ENCODE measurements at places on chromosomes 1 and 21.

GRCh38 chr1:63063367-63063766 is 259.0 kb upstream of the FOXD3 start:
- no peak for DNase-seq

DNA sequence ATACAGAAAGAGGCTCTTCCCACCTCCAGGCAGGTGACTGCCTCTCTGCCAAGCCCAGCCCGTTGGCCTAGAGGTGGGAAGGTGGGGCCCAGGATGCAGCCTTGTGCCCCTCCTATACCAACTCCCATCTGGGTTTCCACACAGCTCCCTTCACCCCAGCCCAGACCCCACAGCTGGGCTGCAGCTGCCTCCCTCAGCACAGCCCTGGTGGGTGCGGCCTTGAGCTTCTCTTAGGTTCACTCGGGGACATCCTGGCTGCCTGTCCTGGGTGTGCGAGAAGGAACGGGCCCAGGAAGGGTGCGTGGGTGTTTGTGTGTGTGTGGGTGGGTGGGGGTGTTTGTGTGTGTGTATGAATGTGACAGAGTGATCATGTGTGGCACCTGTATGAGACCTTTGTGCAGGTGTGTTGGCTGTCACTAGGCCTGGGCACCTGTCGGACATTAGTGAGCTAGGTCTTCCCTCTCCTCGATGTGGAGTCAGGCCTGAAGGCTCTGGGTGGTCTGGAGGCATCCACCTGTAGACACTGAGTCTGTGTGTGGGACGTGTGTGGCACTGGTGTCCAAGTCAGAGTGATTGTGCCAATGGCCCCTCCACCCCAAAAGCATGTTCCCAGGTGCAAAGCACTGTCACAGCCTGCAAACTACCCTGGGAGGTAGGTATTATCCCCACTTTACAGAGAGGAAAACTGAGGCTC is 30.7 kb downstream of the FOXO6 start:
- no peak for DNase-seq

- no peak for DNase-seq
These were observed 46.0 kb upstream of the WARS2 start for GRCh38 chr1:119186471-119186870.

DNA sequence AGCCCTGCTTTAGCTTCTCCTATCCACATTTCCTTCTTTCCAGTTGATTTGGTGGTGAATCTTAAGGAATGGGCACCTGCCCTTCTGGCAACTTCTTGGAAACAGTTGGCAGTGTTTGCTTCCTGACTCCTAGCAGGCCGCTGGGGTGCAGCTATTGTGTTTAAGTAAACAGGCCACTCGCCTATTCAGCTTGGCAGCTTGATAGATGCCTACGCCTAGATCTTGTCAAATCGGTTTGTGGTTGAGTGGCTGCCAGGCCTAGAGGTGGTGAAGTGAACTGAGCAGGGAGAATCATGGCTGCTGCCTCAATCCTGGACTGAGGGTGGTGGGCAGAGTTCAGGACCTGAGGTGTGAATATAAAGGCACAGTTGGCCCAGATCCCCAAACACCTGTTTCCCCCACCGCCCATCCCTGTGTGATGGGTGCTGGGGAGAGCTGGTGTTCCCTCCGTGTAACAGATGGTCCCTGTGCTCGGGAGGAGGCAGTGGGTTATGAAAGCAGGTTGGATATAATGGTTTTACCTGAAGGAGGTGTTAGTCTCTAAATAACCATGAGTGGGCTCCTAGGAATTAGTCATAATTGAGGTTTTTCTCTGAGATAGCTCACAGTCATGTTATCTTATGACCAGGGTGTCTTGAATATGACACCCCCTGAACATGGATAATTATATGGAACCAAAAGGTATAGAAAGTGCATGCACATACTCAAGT is 940 bp upstream of the PLA2G2C start:
- peak; percentile 65 for DNase-seq

DNA sequence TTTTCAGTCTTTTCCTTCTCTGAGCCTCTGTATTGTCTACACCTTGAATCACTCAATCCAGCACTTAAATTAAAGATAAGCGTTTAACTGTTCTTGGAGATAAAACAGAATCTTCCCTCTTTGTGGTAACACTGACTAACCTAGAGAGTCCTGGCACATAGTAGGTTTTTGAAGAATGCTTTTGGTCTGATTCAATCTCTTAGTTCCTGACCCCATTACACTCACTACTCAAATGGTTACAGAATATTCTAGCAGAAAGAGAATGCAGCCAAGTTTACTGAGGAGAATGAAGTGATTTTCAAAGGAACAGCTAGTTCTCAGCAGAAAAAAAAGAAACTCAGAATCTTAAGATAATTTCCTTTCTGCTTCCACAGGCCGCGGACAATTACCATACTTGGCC is 309.2 kb upstream of the PRMT6 start:
- no peak for DNase-seq

DNA sequence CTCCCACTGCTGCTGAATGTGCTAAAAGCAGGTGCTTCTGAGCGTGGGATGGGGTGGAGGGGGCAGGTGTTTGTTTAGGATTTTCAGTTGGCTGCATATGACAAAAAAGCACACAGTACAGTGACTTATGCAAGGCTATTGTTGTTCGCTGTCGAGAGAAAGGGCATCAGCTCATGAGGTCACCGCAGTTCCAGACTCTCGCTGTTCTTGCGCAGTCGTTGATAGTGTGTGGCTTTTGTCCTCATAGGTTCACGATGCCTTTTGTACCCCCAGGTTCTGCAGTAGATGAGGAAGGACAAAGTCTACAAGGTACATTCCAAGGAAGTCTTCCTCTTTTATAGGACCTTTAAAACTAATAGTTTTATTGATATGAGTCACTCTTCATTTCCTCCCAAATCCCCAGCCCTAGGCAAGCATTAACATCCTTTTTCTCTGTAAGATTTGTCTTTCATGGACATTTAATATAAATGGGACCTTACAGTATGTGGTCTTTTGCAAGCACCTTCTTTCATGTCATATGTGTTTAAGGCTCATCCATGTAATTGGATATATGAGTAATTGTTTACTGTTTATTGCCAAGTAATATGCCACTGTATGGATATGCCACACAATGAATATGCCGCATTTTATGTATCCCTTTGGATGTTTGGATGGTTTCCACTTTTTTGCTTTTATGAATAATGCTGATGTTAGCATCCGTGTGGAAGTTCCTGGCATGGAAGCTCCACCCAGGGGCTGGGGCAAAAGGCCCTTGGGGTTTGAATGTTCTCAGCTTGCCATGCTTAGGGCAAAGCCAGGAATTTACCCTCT is 14.5 kb upstream of the NLRP3 start:
- no peak for DNase-seq

DNA sequence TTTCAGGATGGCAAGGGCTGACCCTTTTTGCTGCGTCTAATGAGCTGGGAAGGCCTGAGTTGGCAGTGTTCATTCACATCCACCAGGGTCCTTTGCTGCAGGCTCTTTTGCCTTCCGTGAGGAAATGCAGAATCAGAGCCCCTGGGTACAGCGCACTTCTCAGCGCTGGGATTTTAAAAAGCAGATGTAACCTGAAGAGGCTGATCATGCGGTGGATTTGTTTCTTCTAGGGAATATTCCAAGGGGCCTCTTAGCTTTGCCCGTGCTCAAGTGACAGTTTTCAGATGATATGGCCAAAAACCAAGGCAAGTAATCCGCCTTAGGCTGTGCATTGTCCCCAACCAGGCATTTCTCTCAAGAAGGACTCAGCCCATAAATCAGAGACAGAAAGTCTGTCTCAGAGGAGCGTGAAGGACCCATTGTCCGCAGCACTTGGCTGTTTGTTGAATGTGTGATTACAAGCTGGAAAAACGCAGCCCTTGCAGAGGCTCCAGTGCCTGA is 237.6 kb downstream of the PTPRC start:
- no peak for DNase-seq

DNA sequence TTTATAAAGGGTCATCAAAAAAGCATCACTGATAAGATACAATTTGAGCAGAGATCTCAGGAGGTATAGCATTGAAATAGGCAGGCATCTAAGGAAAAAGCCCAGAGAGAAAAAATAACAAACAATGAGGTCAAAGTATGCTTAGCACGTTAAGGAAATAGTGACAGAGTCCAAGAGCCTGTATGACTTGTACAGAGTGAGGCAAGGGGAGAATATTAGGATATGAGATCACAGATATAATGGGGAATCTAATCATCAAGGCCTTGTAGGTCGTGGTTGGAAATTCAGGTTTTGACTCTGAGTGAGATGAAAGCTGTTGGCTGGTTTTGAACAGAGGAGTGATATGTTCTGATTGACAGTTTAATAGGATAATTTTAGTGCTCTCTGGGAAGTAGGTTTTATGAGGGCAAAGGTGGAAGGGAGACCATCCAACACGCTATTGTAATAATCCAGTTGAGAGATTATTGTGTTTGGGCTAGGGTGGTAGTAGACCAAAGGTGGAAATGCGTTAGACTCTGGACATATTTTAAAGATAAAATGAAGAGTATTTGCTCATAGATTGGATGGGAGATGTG is 644.6 kb upstream of the TMPRSS15 start:
- no peak for DNase-seq

DNA sequence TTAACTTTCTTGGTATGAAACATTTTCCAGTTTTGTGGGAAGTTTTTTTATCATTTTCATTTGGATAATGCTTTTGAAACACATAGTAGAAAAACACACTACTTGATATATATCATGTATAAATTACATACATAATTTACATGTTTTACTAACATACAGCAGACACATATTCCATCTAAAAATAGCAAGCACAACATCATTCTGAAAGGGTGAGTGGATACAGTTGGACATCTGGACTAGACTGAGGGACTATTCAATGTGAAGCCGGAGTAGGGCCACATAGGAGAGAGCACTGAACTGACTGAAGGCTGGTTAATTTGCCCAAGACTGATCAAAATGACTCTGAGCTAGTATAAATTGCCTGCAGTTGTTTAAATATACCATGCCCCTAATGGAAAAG is 11.7 kb downstream of the CDKN2C start:
- DNase-seq: no peak

GRCh38 chr1:207954104-207954503 is 43.2 kb upstream of the CD34 start:
- no peak for DNase-seq

- DNase-seq: no peak
These were observed 16.4 kb upstream of the TSPEAR start for GRCh38 chr21:44727757-44728156.

DNA sequence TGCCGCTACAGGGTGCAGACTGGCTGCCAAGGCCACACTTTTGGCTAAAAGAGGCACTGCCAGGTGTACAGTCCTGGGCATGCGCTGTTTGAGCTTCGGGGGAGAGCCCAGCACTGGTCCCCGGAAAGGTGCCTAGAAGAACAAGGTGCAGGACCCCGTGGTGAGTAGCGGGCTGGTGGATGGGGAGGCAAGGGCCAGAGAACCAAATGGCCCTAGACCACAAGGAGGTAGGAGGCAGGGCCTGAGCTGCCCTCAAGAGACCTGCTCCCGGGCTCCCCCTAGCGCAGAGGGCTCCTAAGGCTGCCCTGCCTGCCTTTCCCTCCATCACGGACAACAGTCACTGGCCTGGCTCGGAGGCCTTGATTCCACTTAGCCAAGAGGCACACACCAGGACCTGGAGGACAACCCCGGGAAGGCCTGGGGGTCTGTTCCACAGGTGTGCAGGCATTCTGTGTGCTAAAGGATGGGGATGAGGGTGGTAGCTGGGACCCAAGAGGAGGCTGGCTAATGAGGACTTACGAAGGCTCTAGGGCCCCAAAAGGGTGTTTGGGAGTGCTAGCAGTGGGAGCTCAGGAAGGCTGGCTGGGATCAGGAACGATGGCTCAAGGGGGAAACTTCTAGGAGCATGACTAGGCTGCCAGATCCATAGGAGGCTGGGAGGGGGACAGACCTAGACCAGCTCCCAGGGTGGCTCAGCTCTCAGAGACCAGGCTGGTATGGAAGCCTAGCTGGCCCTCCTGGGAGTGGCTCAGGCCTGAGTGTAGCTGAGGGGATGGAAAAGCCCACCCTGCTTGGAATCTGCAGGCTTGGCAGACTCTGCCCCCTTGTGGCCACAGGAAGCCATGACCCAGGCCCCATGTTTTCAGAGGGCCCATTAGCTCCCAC is 742 bp downstream of the ARTN start:
- DNase-seq: peak; percentile 76

DNA sequence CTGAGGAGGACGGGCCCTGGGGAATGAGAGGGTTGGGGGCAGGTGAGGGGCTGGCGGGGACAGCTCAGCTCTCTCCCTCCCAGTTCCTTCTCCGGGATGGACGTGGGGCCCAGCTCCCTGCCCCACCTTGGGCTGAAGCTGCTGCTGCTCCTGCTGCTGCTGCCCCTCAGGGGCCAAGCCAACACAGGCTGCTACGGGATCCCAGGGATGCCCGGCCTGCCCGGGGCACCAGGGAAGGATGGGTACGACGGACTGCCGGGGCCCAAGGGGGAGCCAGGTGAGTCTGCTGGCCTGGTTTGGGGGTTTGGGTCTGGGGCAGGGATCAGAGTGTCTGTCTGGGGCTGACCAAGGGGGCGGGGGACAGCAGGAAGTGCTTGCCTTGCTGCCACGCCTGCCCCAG is 495 bp downstream of the C1QC start:
- DNase-seq: no peak

GRCh38 chr1:118890851-118891384 is 97.2 kb downstream of the TBX15 start:
- DNase-seq: no peak

DNA sequence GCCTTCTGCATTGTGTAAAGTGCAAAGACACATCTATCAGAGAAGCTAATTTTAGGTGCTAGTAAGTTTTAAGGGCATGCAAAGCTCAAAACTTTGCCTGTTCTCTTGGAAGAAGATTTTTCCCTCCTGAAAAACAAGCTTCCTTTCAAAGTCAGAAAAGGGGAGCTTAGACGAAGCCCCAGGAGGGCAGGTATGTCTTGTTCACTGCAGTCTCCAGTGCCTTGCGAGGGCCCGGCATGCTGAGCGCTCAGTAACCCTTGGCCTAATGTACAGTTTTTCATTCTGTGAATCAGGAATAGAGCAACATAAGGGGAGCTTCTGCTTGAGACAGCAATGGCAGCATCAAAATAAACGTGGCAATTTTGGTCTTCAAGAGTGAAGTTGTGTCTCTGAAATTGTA is 35.0 kb downstream of the GALNT2 start:
- DNase-seq: no peak

DNA sequence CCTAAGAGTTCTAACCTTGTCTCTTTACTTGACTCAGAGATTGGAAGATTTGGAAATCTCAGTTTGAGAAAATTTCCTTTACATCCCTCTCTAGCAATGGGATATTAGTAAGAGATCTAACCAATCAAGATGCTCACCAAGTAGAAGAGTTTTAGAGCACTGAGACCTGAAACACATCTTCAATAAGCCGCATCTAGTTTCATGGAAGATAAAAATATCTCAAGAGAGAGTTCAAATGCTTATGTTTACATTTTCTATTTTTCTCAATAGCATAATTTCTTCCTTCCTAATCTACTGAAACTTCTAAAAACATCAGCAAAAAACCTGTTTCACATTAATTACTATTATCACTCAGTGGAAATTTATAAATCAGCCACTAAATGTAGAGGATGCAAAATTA is 165.1 kb downstream of the APP start:
- DNase-seq: no peak

DNA sequence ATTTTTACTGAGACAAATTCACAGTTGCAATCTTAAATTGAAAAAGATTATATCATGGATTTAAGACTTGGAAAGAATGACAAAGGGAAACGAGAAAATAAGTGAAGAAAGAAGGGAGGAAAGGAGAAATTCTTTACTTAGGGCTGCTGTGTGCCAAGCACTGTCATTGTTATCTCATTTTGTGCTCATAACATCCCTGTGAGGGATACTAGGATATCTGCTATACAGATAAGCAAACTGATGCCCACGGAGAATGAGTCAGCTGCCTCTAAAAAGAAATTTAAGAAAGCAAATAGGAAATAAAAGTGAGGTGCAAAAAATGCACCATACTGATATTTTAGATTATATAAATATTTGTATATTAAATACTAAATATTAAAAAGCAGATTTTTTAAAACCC is 183.6 kb upstream of the NR5A2 start:
- no peak for DNase-seq

GRCh38 chr1:225737161-225737560 is 40.5 kb upstream of the SRP9 start:
- DNase-seq: no peak

Data from activated CD4-positive, alpha-beta T cell treated with anti-CD3 and anti-CD28 coated beads for 48 hours (primary cell).